Body of pancreas (tissue), 4 donors: ENCODE measurements at places on chromosomes 3 and 15.

DNA sequence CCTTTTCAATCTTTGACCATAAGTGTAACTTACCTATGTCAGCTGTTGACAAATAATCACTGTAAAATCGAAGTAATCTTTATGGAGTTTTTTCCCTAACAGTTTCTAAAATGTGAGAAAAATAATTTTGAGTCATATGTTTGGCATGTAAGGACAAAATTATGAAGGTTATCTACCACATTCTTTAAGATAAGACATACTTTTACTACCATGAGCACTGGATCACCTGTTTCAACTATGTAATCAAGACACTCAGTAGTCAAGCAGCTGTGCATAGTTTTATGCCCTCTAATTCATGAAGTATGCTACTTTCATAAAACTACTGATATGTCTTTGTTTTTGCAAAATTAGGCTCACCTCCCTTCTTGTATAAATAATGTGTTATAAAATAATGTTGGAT is 12.1 kb downstream of the FGF7 start:
- no peak for DNase-seq

GRCh38 chr3:24843955-24844354 is 349.3 kb upstream of the THRB start:
- no peak for DNase-seq

GRCh38 chr15:39833515-39833981 is 50.9 kb upstream of the FSIP1 start:
- DNase-seq, result no peak

GRCh38 chr3:18046131-18046915 is 303.9 kb upstream of the TBC1D5 start:
- no peak for DNase-seq

- no peak for DNase-seq
Observed at GRCh38 chr15:52680761-52681160, 1.6 kb upstream of the ATOSA start.
